ENCODE measurements at places on chromosomes 7 and 10.

DNA sequence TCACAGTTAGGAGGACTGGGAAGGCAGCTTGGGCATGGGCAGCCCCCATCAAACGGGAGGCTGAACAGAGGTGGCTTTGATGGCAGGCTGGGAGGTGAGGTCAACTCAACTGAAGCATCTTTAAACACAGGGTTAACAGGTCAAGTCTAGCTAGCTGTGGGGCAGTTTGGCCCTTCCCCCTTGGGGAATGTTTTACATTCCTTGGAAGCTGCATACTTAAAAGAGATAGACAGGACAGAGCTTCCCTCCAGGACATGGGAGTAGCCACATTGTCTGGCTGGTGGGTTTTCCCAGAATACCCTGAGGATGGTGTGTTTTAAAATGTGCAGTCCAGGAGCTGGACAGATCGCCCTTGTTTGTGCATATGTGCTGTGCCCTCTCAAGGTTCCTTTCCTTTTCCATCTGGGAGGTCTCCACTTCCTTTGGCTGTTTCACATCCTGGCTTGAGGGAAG is 6.8 kb upstream of the RASSF4 start:
- no peak for DNase-seq

- no peak for DNase-seq
Observed at GRCh38 chr10:7968510-7969112, 85.9 kb upstream of the GATA3 start.

- DNase-seq: no peak
Observed at GRCh38 chr10:69818676-69819239, 17.1 kb downstream of the COL13A1 start.

GRCh38 chr7:158449942-158450341 is 137.7 kb downstream of the PTPRN2 start:
- DNase-seq: no peak

DNA sequence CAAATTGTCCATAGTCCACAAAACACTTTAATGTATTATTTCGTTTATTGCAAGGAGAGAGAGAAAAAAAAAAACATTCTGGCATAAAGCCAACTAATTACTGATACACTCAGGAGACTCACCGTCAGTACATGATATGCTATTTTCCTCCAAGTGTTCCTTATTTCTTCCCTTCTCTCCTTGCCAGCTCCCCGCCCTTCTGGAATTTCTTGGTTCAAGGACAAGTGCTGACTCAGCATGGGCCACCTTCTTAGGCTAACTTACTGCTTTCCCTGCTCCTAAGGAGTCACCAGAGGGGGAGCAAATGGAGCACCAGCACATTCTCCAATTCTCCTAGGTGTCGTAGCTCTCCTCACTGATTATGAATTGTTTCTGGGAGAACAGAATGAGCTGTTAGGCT is 133.8 kb upstream of the HDAC9 start:
- no peak for DNase-seq

DNA sequence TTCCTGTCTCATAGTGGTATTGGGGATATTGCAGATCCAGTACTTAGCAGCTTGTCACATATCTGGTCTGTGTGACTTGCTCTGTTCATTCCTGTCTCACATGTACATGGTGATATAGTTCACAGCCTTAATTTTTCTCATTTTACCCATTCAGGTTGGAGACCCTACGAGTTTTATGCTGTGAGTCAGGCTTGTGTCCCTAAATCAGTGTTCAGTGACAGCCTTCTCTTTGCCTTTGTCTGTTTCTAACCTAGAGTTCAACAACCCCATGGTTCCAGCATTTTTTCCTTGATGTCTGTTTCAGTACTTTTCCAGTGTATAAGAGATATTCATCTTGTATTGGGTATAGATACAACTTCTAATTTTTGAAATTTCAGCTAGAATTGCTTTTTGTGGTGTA is 1016.2 kb downstream of the LRMDA start:
- no peak for DNase-seq

- no peak for DNase-seq
Observed at GRCh38 chr10:47195274-47195885, 104.6 kb upstream of the GDF10 start.

- no peak for DNase-seq
Observed at GRCh38 chr10:20648263-20648874, 248.7 kb downstream of the NEBL start.

GRCh38 chr7:17546592-17546991 is 248.1 kb downstream of the AHR start:
- DNase-seq: no peak

DNA sequence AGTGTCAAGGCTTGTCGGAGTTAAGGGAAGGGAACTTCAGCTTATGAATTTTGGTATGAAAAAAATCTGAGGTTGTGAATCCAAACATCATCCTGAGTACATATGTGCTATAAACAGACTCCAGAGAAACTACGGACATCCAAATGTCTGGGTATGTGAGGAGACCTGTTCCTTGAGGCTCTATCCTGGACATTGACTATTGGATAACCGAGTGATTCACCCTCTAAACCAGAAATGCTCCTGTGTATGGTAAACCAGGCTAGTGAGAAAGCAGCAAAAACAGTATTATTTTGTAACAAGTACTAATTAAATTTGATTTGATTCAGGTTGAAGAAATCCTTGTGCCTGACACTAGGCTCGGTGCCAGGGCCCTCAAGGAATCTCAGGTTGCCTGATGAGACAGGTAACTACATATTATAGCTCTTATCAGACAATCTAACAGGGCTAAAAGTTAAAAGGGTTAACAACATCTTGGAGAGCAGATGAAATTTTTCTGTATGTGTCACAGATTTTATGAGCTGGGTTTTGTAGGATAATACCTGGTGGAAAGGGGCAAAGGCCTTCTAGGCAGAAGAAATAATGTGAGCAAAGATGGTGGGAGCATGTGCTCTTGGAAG is 10.4 kb upstream of the STOX1 start:
- DNase-seq: no peak

- no peak for DNase-seq
Observed at GRCh38 chr10:102868911-102869257, 386 bp upstream of the AS3MT start.

DNA sequence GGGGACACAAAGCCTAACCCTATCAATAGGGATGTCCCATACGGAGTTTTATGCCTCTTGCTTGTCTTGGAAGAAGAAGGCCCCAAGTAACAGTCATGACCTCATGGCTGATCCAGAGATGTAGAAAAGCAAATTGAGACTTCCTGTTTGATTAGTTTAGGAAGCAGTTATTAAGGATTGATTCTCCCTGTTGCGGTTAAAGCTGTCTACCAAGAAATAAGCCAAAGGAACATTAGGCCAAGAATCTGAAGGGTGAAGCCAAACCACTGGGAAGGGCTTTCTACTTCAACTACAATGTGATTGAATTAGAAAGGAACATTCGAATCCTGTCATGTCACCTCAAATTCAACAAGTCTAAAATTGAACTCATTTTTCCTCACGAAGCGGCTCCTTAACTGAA is 60.5 kb upstream of the AGBL3 start:
- no peak for DNase-seq

DNA sequence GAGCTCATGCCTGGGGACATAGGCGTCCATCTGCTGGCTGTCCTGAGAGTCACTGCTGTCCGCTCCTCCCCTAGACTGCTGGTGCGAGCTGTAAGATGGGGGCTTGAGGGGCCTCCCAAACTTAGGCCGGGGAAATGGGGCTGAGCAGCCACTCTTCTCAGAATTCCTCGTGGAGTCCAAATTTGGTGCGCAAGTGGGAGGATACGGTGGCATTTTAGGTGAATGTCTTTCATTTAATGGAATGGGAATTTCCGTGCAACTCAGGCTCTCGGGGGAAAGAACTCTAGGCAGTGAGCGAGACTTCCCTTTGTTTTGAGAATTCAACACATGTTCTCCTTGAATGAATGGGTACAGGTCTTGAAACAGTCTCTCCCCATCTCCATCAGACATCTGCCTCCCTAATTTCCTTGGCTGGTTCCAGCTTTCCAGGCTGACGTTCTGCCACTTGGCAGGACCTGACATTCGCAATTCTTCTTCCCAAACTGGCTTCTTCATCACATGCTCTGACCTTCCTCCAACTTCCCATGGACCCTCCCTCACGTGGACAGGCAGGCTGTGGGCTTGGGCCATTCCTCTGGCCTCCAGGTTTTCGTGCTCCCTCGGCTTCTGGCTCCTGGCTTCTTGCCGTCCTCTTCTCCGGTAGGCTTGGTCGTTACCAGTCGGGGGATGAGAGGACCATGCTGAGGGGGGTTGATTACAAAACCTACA is 30.1 kb downstream of the JCAD start:
- no peak for DNase-seq

- DNase-seq: no peak
Observed at GRCh38 chr10:121788115-121788514, 139.7 kb downstream of the ATE1 start.

- no peak for DNase-seq
Observed at GRCh38 chr10:121079226-121079625, 228.1 kb downstream of the WDR11 start.

- DNase-seq: no peak
Observed at GRCh38 chr10:49841615-49842332, 79.7 kb upstream of the OGDHL start.

GRCh38 chr7:88243345-88243909 is 23.6 kb upstream of the SRI start:
- no peak for DNase-seq

- no peak for DNase-seq
Observed at GRCh38 chr10:84829131-84829530, 500.7 kb downstream of the CCSER2 start.

- no peak for DNase-seq
Observed at GRCh38 chr10:76546411-76546810, 1091.2 kb downstream of the KCNMA1 start.

- no peak for DNase-seq
Observed at GRCh38 chr10:81862596-81862995, 12.4 kb upstream of the NRG3 start.

- DNase-seq: no peak
Observed at GRCh38 chr7:68348401-68348800, 1249.9 kb upstream of the AUTS2 start.

DNA sequence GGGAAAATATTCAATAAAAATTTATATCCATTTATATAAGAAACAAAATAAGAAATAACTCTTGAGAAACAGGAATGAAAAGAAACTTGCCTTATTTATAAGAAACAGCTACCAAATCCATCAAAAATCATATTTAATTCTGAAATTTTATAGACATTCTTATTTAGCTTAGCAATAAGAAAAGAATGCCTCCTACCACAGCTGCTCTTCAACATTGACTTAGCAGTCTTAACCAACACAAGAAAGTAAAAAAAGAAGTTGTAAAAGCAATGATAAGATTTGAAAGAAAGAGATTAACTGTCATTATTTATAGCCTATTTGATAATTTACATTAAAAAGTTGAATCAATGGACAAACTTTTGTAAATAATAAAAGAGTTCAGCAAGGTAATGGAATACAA is 212.8 kb downstream of the ZNF365 start:
- DNase-seq: no peak

DNA sequence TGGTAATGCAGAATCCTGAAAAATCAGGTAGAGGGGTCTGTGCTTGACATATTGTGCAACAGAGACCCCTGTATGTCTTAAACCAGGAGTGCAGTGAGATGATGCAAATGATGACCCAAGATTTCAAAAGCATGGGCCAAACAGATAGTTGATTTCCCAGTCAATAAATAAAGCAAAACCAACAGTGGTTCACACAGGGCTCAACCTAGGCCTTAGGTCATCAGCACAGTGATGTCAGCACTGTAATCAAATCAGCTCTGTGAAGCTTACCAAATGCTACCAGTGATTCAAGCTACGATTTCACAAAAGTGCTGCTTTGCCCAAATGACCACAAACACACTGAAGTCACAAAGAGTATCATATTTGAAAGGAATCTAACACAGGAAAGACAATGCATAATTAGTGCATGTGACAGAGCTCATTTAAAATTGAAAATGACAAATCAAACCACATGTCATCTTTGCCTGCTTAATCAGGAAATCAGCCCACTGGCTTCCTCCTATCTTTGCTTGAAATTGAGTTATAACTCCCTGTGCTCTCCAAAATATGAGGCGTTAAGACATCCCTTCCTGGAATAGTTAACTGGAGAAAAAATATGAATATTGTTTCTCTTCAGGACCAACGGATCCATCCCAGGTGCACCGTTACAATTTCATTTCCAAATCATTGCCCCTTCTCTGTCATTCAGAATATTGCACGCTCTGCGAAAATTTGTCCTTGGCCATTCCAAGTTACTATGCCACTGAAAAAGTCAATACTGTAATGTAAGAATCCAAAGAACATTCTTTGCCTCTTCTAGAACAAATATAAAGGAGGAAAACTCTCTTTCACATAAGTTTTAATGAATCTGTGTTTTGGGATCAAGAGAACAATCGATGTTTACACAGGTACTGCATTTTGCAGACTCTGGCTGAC is 41.9 kb upstream of the ASL start:
- DNase-seq: no peak

DNA sequence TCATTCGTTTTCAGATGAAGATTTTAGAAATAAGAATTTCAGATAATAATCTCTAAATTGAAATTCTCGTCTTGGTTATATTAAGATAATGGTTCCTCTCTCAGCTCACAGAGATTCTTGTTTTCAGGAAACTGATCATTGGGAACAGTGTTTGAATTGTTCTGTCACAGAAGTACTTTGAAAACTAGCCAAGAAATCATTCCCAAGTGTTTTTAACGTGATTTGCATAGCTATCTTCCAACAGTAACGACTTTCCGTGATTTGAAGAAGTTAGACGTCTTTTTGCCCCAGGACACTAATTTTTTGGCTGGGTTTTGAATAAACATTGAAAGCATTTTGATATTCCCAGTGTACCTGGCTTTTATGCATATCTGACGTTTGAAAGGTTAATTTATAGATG is 116.0 kb downstream of the CDCA7L start:
- no peak for DNase-seq

GRCh38 chr7:157464971-157465886 is 128.4 kb downstream of the DNAJB6 start:
- DNase-seq: no peak

DNA sequence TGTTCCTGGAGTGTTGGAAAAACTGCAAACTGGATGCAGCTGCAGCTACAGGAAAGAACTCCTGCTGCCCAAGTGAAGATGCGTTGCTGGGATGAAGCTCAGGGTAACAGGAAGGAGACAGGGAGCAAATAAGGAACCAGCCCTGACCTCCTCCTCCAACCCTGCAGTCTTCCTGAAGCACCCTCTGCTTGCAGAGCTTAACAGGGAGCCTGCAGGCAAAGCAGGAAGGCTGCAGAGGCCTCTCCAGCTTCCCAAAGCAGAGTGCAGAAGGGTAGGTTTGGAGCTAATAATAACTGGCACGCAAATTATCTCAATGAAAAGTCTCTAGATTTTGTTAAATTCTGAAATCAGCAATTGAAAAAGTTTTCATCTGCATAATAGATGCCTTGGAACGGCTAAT is 92.5 kb downstream of the SORCS1 start:
- no peak for DNase-seq

- no peak for DNase-seq
Observed at GRCh38 chr10:84549368-84550165, 221.2 kb downstream of the CCSER2 start.
